ENCODE measurements at places on chromosomes 6 and 20.

DNA sequence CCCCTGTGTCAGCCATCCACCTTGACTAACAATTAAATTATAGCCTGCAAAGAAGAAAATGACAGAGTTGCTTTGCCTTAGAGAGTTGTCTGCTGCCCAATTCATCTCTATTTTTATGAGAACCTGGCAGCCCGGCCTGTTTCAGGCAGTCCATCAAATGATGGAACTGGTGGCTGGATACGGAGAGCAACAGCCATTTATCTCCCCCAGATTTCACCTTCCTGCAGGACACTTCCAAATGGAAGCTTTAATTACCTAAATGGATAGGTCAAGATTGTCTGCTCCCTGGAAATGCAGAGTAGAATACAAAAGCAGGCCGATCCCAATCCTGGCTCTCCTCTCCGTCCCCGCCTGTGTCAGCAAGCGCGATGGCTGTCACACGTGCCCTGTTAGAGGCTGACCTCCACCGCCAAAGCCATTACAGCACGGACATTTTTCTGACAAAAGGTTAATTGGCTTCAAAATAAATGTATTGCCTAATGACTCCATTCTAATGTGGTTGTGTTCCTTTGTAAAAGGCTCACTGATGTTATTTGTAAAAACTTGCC, 86.7 kb downstream of the PACRG start:
- no peak for DNase-seq

- DNase-seq = no peak
These were observed 176.6 kb downstream of the NKAIN2 start for GRCh38 chr6:123980311-123980710.

GRCh38 chr20:35339007-35339406, 46.8 kb upstream of the FAM83C start:
- DNase-seq = no peak

GRCh38 chr6:100968949-100969348, 87.8 kb upstream of the ASCC3 start:
- no peak for DNase-seq

DNA sequence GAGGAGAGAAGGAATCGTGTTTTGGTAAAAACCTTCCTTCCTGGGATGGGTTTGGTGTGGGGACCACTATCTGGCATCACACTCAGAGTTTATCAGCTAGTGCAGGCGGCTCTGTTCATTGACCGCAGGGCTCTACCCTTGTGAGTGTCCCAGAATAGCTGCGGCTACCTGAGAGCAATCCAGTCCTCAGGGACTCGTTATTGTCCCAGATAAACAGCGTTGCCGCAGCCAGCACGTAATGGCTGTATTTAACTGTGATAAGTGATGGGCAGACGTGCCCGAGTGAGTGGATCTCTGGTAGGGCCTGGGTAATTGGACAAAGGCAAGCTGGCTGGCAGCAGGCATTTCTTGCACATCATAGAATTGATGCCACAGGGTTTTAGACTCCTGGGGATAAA, 163.3 kb downstream of the SOBP start:
- DNase-seq = no peak

GRCh38 chr6:161882196-161882765, 608.4 kb upstream of the AGPAT4 start:
- no peak for DNase-seq

DNA sequence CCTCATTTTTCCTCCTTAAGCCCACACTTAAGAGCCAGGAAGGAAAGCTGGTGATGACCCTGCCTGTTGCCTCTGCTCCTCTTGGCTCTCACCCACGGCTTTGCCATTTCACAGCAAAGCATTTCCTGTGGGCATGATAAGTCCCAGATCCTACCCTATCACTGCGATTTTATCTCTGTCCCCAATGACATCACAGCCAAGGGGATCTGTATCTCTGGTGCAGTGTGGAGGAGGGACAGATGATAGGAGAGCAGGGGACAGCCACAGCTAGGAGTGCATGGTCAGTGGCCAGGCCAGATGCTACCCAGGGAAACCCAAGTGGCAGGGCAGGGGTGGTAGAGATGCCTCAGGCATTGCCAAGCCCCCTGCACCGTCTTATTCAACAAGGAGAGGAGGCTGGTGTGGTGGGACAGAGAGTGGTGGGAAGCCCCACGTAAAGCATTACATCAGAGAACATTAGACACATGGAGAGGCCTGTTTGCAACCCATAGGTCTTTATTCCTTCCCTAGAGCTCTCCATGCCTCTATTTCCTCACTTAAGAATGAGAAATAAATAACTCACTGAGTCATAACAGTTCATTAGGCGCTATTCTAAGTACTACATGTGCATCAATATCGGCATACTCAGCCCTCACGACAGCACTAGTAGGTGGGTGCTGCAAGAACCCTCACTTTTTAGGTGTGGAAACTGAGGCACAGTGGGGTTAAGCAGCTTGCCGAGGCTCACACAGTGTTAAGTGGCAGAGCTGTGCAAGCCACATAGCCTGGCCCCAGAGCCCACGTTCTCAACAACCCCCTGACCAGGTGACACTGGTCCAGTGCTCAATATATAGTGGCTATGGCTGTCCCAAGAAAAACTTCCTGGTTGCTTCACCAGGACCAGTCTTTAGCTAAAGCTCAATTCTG, 4.6 kb downstream of the TFEB start:
- no peak for DNase-seq

- no peak for DNase-seq
These were observed 28.5 kb upstream of the MPC1 start for GRCh38 chr6:166411271-166411670.

DNA sequence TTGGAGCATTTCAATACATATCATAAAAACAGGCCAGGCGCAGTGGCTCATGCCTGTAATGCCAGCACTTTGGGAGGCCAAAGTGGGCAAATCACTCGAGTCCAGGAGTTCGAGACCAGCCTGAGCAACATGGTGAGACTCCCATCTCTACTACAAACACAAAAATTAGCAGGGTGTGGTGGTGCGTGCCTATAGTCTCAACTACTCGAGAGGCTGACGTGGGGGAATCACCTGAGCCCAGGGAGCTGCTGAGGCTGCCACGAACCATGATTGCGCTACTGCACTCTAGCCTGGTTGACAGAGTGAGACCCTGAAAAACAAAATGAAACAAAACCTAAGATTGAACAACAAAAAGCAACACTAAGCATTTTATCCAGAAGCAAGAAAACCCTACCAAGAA, 47.2 kb downstream of the BACH2 start:
- no peak for DNase-seq

- DNase-seq = no peak
These were observed 309.2 kb downstream of the NRN1 start for GRCh38 chr6:5697508-5697907.

GRCh38 chr20:15916623-15917022, 656.6 kb downstream of the KIF16B start:
- no peak for DNase-seq

DNA sequence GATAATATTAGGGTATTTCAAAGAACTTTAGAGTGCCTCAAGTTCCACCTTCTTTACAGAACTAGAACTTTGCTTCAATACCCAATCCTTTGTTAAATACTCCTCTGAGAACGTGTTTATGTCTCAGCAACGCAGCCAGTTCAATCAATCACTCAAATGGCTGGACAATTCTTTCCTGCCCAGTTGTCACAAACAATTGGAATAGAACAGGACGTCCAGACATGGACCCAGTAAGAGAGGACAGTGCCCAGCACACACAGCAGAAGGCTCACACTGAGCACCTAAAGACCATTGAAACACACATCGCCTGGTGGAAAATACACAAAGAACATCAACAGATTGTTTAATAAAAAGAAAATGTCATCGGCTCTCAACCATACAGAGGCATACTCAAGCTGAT, 140.6 kb downstream of the TTLL2 start:
- no peak for DNase-seq

DNA sequence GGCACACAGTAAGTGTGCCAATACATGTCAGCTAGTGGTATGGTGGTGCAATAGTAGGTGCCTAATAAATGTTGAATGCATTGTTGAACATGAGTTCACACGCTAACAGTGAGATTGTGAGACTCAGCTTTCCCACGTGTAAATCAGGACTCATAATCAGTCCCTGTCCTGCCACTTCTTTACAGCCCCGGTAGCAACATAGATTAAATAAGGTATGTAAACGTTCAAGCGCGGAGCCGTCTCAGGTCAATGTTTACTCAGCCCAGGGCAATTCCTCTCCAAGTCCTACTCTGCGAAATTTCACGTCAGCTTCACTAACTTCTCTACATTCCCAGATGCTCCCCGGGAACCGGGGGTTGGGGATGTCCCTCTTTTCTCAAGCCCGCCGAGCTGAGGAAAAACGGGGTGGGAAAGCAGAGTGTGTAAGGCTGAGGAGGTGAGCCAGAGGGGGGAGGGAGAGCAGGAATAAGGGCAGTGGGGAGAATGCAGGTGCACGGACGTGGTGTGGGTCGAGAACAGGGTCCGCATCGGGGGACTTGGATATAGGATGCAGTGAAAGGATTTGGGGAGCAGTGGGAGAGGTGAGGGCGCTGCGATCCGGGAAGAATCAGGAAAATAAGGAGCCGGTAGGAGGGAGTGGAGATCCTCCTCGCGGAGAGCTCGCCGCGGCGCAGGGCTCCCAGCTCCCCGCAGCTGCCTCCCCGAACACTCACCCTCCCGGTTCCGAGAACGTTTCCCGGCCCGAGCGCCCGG, 544 bp upstream of the TP53INP2 start:
- DNase-seq = peak; percentile 52

GRCh38 chr20:53279735-53280134, 307.6 kb downstream of the TSHZ2 start:
- DNase-seq = no peak

GRCh38 chr6:15183979-15184378, 61.9 kb upstream of the JARID2 start:
- no peak for DNase-seq

DNA sequence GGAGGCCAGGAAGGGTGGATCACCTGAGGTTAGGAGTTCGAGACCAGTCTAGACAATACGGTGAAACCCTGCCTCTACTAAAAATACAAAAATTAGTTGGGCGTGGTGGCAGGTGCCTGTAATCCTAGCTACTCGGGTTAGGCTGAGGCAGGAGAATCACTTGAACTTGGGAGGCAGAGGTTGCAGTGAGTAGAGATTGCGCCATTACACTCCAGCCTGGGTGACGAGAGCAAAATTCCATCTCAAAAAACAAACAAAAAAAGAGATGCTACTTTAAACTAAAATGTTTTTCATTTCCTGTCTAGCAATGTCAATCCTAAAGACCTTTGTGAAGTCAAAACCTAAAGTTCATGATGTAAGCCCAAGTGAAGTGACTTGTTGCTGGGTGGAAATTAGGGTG, 12.9 kb downstream of the DSN1 start:
- DNase-seq = no peak

GRCh38 chr6:11155589-11155988, 44.1 kb upstream of the ERVFRD-1 start:
- peak; percentile 20 for DNase-seq

- peak; percentile 29 for DNase-seq
These were observed 179.8 kb downstream of the TASP1 start for GRCh38 chr20:13458860-13459451.

DNA sequence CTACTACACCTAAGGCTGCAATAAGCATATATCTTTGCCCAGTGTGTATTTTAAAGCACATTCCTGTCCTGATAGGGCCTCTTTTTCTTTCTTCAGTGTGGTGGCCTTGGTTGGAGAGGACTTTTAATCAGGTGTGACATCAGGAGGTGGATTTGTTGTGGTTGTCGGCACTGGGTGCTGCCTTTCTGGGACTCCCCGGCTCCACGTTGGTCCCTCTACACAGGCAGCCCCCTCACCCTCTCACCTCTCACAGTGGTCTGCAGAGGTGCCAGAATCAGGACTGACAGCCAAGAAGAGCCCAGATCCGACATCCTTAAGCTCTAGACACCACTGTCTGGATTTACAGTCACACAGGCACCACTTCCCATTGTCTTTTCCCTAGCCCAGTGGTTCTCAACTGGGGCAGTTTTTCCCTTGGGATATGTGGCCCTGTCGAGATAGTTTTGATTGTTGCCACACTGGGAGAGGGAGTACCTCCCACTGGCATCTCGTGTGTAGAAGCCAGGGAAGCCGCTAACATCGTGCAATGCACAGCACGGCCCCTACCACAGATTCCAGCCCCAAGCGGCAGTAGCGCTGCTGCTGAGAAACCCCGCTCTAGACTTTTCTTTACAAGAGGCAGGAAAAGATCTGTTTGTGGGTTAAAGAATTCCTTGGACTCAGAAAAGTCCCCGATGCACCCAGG, 314.1 kb downstream of the QKI start:
- no peak for DNase-seq

GRCh38 chr6:74167976-74168375, 472.0 kb downstream of the CD109 start:
- DNase-seq = no peak

- no peak for DNase-seq
These were observed 24.2 kb downstream of the PRDM1 start for GRCh38 chr6:106110164-106110826.

DNA sequence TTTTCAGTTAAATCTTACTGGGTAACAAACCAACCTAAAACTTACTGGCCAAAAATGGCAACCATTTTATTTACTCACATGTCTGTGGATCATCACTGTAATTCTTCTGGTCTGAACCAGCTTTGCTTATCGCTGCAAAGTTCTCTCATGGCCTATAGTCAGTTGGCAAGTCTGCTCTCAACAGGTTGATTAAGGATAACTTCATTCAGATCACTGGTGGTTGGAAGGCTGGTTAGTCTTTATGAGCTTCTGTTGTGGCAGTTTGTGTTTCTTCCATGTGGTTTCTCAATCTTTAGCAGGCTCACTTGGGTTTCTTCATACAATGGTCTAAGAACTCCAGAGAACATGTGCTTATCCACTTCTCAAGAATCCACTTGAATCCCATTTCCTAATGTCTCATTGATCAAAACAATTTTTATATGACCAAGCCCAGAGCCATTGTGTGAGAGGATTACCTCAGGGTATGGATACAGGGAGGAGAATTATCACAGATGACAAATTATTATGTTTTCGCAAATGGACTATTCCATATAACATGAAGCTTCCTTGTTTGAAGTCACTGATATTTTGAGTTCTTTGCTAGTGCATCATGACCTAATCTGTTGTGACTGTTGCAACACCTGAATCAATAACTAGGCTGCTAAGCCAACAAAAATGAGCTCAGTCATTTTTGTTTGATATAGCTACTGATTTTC, 155.4 kb upstream of the BMP2 start:
- DNase-seq = no peak

- DNase-seq = no peak
These were observed 121.8 kb downstream of the COL12A1 start for GRCh38 chr6:75084018-75084417.

DNA sequence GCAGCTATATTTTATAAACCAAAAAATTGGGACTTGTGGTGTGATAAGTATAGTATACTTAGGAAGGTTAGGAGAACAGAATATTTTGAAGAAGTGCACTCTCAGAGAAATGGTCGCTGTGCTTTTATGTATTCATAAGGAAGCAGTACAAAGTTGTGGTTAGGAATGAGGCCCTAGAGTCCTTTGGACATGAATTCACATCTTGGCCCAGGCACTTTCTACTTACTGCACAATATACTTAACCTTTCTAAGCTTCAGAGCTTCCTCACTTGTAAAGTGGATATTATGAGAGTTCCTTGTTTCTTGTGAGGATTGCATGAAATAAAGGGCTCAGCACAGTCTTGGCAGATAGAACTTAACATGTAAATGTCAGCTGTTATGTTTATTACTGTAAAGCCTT, 21.0 kb upstream of the SERINC3 start:
- no peak for DNase-seq

- DNase-seq = no peak
These were observed 57.1 kb downstream of the GJA1 start for GRCh38 chr6:121492536-121492935.

- DNase-seq = no peak
These were observed 136.1 kb upstream of the THEMIS start for GRCh38 chr6:128036808-128037570.

GRCh38 chr20:59676851-59677182, 72.5 kb downstream of the PHACTR3 start:
- no peak for DNase-seq
